ENCODE measurements at places on chromosomes 2 and 18.

GRCh38 chr2:26613241-26614215 lies 27.6 kb downstream of the CIB4 start:
- DNase-seq: no peak

- no peak for DNase-seq
Observed at GRCh38 chr2:24832521-24832920, 39.3 kb downstream of the CENPO start.

DNA sequence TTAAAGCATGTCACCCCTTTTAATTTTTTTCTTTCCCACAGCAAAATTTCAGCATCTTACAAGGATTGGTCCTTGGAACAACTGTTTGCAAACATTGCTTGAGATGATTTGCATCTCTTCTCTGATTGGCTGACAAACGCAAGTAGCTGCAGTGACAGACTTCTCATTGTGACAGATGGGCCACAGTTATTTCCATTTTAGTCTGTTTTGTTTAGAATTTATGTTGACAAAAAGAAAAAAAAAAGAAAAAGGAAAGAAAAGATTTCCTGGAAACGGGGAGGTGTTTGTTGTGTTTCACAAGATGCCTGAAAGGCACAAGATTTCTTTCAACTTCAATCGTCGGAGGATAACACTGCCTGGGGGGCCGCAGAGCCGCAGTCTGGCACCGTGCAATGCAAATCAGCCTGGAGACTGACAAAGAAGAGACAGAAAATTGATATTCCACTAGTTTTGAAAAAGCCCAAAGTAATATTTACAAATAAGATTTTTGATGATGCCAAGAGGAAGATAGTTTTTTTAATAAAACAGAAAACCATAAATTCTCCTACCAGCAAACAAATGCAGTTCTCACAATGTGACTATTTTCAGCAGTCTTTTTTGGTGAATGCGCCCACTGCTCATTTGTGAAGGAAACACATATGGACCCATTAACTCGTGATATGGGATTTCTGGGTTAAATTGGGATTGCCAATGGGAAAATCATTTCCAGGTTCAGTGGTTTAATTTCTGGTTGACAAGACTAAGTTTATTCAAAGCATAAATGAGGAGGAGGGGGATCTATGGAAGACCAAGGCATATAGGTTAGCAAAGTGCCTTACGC lies 296.2 kb upstream of the SMIM21 start:
- DNase-seq: no peak

GRCh38 chr2:103363639-103364038 lies 601.8 kb downstream of the TMEM182 start:
- no peak for DNase-seq

GRCh38 chr2:229408356-229408755 lies 137.3 kb upstream of the PID1 start:
- peak; percentile 94 for DNase-seq

GRCh38 chr18:73724958-73725357 lies 422.7 kb downstream of the FBXO15 start:
- DNase-seq: peak; percentile 14

GRCh38 chr18:48490641-48491293 lies 48.1 kb upstream of the CTIF start:
- no peak for DNase-seq

GRCh38 chr2:85797263-85797660 lies 43.5 kb downstream of the ATOH8 start:
- DNase-seq: no peak

- DNase-seq: peak; percentile 50
Observed at GRCh38 chr2:25570161-25570845, 103.1 kb downstream of the DTNB start.

DNA sequence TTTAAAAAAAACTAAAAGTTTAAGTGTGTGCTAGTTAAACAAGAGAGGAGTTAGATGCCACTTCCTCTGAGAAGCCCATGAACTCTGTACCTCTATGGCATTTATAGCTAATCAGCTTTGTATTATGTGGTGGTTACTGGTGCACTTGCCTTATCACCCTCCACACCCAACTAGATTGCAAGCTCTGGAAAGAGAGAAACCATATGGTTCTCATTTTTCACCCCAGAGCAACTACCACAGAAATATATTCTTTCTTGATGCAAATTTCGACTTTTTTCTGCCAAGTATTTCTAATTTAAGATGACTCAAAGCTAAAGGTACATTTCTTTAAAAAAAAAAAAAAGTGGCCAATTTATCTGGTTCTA lies 24.2 kb downstream of the RAPH1 start:
- peak; percentile 29 for DNase-seq

DNA sequence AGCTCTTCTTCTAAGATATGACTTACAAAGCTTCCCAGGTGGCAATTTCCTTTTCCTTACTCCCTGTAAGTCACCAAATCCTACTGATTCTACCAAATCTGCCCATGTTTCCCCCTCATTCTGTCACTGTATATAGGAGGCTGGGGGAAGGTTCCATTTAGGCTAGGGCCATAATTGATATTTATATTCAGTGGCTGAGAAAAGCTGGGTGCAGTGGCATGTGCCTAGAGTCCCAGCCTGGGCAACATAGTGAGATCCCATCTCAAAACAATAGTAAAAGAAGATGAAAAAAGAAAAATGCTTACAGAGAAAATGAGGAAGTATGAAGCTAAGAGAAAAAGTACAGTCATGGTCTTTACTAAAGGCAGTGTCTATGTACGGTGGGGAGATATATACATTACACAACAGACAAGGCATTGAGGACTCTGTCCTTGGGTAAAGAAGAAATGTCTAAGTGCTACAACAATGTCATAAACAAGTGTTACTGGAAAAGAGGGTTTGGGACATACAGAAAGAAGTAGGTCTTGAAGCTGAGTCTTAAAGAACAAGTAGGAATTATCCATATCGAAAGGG lies 4.8 kb downstream of the CWC22 start:
- no peak for DNase-seq

DNA sequence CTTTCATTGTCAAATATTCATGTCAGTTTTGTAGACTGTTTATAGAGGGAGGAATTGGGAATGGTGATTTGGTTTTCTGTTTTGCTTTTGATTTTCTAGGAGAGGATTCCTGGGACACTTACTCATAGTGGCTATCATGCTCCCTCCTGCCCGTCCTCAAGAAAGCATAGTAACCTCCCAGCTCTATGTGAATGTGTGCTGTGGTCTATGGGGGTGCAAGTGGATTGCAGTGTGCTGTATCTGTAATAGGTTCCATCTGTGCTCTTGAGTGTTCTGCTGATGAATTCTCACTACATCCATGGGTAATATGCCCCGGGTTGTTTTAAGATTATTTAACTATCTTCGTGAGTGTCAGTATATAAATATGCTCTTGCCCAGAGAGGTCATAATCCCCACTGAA lies 811.3 kb downstream of the CNTNAP5 start:
- peak; percentile 60 for DNase-seq

- peak; percentile 68 for DNase-seq
Observed at GRCh38 chr2:235394278-235394828, 99.5 kb upstream of the AGAP1 start.

DNA sequence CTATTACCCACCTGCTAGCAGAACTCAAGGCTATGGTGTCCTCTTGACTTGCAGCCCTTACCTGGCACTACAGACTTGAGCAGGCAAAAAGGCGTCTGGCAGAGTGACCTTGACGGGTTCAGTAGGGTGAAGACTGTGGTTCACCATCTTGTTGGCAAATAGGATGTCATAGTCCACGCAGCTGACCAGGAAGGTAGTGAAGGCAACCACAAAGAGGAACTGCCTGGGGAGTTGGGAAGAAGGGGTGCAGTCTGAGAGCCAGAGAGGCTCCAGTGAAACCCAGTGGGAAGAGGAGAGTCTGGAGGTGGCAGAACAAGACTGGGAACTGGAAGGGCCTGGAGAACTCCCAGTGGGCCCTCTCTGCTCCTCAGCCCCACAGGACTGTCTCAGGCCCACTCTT lies 4.1 kb downstream of the ATG9A start:
- no peak for DNase-seq

All from fibroblast of gingiva (primary cell).